Putamen (tissue), 1 donor: ENCODE measurements at places on chromosomes 7 and 10.
A peak's percentile ranks its signal among the peaks of the same experiment; 100 is the strongest.

GRCh38 chr7:19410106-19410505, 264.9 kb upstream of the FERD3L start:
- DNase-seq, result no peak

GRCh38 chr10:12221323-12222298, 25.6 kb downstream of the CDC123 start:
- no peak for DNase-seq

DNA sequence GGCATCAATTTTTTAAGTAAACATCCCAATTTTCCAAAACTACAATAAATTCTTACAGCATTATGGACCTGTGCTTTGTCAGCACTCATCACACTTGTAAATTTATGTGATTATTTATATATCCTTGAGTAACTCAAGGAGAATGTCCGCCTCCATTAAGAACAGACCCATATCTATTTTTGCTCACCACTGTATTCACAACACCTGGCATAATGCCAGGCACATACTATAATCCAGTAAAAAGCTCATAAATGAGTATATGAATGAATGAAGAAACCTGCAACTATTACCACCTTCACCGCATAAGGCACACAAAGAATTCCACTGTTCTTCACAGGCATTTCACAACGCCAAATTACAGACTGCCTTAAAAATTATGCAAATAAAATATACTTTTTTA, 46.9 kb downstream of the MINDY3 start:
- no peak for DNase-seq

DNA sequence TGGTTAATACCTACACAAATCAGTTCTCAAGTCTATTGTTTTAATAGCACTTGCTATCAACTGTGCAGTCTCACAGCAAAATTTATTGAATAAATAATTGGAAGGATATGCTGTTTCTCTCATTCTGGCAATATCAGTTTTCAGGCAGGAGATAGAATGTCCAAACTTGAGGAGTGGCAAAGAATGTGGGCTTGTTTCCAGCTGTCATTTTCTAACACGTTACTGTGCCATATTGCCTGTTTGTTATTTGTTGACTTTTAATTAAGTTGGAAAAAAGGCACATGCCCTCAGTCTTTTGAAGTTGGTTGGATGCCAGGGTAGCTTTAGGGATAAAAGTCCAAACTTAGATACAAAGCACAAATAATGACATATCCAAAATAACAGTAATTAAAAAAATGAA, 52.2 kb downstream of the MAGI2 start:
- DNase-seq, result no peak

DNA sequence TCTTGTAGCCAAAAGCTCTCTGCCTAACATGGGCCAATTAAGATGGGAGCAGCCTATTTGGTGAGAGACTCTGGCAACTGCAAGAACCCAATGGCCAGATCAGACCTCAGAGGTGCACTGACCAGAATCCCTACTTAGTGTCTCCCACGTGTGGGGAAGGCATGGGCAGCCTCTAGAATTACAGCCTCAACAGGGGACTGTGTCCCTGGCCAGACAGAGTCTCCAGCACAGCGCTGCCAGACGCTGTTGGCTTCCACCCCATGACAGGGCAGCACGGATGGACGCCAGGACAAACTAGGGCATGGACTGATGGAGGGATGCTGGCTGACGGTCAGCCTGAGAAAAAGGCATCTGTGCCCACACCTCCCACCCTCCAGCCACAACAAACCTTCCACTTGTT, 729.3 kb upstream of the AUTS2 start:
- DNase-seq, result peak; percentile 3

GRCh38 chr7:44469461-44470134, 20.9 kb downstream of the NUDCD3 start:
- no peak for DNase-seq

DNA sequence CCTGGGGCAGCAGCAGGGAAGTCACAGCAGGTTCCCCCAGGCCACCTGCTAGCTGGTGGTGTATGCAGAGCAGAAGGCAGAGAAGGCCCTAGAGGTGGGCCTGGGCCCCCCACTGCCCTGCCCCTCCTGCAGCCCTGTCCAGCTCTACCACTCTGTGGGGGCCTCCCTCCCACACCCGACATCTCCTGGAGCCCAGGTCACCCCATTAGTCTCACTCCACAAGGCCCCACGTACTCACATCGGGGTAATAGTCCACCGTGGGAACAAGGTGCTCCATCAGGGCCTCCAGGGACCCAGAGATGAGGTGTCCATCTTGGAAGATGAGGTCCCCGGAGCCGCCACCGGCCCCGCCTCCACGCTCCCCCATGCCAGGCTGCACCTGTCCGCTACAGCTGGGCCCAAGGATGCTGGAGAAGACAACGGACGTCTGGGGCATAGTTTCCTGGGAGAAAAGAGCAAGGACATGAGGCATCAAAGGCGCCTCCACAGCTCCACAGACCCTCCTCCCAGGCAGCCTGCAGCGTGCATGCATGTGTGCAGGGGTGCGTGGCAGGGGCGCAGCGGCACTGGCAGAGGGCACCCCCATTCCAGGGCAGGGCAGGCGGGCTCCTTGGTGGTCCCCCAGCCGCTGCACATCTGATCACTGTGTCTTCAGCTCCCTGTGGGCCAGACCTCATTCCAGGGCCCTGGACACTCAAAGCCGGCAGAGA, 61.0 kb downstream of the RASGEF1A start:
- no peak for DNase-seq

DNA sequence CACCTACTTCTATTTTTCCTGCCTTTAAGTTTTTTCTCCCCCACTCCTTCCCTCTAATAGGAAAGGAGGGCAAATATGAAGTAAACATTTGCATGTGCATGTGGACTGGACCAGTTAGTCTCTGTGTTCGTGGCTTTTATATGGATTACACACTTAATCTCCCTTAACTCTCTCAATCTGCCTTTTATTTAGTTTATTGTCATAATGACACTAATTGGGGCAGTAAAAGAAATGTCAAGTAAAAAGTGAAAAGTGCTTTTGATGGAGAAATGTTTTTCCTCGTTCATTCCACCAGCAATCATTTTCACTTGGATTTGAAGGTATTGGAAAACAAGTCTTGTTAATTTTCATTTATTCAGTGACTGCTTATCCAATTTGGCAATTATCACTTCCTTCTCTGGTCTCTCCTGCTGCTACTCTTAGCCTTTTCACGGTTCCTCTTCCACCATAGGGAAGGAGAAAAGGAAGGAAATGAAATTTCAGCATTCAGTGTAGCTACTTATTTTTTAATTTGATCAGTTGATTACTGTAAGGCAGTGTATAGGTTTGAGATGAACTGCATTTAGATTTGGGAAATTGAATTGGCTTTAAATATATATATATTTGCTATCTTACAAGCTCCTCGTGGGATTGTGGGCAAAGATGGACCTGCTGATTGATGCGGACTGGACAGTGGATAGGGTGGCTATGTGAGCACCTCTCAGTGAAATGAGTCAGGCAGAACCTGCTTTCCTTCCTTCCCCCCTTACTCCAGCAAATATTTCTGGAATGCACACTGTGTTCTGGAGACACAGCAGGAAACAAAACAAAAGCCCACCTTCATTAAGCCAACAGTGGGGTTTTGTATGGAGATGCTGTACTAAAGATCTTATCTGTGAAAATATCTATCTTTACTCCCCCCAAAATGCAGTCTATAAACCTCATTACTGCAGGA, 77.5 kb downstream of the LRRC4 start:
- DNase-seq, result no peak

- peak; percentile 58 for DNase-seq
Measured at GRCh38 chr10:33134011-33134751, 176.2 kb upstream of the ITGB1 start.

- DNase-seq, result no peak
Measured at GRCh38 chr10:103820101-103821062, 35.0 kb downstream of the SH3PXD2A start.

DNA sequence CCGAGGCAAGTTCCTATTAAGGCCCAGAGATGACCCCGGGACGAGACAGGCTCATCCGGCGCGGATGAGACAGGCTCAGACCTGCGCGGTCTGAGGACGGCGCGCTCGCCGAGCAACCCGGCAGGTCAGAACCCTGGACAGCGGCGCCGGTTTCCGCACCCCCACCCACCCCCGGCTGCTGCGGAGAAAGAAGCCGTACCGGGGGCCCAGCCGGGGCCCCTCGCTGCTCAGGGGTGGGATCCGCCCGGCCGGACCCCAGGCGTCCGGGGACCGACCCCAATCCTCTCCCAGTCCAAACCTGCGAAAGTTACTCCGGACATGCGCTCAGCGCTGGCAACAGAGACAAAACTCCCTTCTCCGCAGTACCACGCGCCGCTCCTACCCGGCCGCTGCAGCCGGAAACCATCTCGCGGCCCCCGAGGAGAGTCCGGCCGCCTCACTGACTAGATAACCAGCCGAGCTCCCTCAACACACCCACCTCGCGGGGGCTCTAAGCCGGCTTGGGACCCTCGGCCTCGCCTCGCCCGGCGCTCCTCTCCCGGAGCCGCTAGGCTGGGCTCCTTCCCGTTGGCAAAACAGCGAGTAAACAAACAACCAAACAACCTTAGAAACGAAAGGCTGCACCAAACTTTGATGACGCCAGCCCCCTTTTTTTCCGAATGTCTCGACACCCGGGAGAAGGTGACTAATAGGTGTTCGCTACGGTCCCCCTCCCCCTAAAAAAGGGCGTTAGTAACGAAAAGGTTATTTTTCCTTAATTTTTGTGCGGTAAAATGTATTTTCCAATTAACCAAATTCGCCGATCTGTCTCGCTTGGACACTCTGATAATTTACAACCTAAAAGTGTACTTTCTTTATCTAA, 2.3 kb upstream of the DRGX start:
- no peak for DNase-seq
